ENCODE measurements at places on chromosomes 2 and 18.

DNA sequence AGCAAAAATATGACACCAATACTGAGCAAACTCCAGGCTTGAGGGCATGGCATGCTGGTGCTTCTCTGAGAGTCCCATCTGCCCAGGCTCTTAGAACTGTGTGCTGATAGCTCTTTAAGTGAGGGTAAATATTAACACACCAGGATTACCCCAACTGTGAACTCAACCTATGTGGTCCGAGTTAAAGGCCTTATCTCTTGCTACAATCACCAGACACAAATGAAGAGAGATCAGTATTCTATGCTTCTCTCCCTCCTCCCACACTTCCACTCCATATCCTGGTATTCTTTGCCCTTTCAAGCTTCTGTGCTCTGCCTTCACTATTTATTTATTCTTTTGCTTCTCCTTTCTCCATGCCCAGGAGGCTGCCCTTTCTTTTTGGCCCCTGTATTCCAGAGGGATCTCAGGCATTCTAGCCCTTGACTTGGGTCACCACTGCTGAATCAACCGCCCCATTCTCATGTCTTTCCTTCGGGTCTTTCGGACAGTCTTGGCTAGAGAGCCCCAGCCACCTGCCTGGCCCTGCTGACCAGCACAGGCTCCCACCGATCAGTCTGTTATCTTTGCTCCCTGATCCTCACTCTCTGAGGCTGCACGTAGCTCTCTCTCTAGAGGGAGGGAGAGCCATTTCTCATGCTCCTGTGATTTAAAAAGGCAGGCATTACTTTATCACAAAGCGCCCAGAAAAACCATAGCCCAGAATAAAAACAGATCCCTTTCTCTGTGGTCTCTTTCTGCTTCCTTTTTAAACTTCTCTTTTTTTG lies 17.2 kb upstream of the HK2 start:
- no peak for DNase-seq

DNA sequence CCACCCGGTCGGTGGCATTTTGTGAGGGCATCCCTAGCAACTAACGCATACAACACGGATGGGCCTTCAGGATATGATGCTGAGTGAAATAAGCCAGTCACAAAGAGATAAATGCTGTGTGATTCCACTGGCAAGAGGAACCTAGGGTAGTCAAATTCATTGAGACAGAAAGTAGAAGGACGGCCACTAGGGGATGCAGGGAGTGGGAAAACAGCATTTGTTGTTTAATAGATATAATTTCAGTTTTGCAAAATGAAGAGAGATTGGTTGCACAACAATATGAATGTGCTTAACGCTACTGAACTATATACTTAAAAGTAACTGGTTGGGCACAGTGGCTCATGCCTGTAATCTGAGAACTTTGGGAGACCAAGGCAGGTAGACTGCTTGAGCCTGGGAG lies 112.9 kb downstream of the AFF3 start:
- DNase-seq, result no peak

- no peak for DNase-seq
Measured at GRCh38 chr2:69740502-69740951, 1.4 kb upstream of the ANXA4 start.

GRCh38 chr18:2433366-2433765 lies 137.9 kb downstream of the METTL4 start:
- no peak for DNase-seq

- no peak for DNase-seq
Measured at GRCh38 chr18:48805826-48806535, 144.8 kb downstream of the SMAD7 start.

DNA sequence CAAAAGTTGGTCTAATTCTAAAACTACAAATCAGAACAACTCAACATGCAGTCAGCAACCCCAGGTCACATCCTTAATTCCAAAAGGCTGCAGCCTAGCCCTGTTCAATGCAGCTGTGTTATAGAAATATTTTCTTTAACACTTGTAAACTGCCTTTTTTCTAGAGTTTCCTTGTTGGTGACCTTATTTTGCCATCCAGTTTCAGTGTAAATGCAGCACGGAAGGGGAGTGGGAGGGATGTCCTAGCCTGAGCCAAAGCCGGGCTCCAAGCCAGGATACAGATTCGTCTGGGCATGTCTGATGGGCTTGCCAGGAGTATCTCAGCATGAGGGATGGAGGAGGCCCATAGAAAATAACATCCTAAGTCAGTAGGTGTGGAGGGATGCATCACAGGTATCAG lies 17.7 kb upstream of the SP3 start:
- no peak for DNase-seq

DNA sequence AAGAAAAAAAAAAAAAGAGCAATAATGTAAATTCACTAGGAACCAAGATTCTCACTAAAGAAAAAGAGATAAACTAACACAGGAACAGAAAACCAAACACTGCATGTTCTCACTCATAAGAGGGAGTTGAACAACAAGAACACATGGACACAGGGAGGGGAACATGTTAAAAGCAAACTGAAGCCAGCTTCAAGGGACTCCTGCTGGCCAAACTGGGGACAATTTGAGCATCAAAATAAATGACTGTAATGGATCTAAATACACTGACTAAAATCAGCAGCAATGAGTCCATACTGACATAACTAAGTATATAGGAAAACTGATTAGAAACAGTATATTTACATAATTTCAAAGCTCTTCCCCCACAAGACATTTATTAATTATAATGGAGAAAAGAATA lies 73.0 kb downstream of the FARSB start:
- DNase-seq, result no peak

- DNase-seq, result no peak
Measured at GRCh38 chr2:36456227-36457175, 100.9 kb downstream of the CRIM1 start.

GRCh38 chr18:71951001-71951400 lies 593.1 kb downstream of the CBLN2 start:
- no peak for DNase-seq

GRCh38 chr18:76430636-76431035 lies 64.4 kb downstream of the ZNF516 start:
- DNase-seq, result no peak

- DNase-seq, result peak; percentile 83
Measured at GRCh38 chr2:242088471-242089212, 219.1 kb downstream of the RTP5 start.

DNA sequence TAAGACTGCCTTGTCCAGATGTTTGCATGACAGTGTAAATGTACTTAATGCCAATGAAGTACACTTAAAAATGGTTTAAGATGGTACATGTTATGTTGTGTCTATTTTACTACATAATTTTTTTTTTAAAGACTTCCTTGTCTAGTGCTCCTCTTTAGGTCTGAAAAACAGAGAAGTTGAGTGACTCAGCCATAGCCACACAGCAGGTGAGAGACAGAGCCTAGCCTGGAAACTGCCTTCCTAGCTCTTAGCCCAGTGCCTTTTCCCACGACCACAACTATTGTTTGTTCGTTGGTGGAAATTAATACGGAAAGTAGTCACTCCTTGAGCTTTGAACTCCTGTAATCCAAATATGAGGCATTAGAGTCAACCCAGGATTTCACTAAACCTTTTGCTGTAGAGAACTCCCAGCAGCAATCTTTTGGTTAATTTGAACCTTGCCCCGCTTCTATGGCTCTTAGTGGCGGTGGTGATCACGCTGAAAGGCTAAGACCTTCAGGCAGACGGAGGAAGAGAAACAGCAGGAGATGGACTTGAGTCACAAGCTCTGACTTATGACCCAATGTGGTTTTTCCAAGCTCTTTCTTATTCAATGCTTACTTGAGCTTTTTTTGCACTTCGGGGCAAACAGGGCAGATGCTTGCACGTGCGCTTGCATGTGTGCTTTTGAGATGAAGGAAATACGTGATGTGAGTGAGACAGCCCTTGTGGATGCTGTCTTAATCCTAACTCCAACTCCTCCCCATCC lies 21.2 kb downstream of the TRIB2 start:
- no peak for DNase-seq

GRCh38 chr18:22169889-22170420 lies 566 bp downstream of the GATA6 start:
- DNase-seq, result no peak

- DNase-seq, result no peak
Measured at GRCh38 chr2:190553254-190553653, 18.7 kb upstream of the NEMP2 start.

- DNase-seq, result no peak
Measured at GRCh38 chr2:64455545-64455944, 1.6 kb downstream of the LGALSL start.

GRCh38 chr2:32838418-32838817 lies 108.3 kb upstream of the LTBP1 start:
- no peak for DNase-seq

GRCh38 chr2:96353032-96353561 lies 17.5 kb downstream of the NCAPH start:
- no peak for DNase-seq

DNA sequence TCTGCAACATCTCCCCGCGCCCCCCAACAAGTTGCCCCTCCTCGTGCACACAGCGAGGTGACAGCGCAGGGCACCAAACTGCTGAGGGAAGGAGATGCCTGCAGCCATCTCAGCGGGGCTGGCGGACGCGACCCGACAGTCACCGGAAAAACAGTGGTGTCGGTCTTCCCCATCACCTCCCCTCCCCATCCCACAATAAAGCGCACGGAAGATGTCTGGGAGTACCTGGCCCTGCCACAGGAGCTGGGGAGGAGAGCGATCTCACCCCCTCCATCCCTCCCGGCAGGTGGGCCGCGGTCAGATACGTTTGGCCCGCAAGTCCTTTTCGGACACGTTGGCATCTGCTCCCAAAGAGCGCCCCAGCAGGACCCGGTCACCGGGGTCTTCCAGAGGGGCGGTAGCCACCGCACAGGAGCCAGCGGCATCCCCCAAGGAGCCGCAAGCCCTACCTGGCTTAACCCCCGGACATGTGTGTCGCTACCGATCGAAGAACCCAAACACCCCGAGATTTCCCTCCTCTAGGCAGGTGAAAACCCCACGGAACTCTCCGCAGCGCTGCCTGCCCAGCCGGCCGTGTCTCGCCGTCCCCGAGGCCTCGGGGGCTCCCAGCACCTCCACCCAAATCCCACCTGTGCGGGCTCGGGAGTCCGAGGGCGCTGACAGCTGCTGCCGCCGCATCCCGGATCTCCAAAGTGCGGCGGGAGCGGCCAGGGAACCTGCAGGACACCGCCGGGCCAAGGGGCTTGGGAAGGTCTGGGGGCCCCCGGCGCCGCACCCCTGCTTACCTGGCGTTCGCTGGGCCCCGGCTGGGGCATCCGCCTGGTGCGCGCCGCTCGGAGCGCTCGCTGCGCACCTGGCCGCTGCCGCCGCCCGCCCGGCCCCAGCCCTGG lies 657 bp downstream of the ATP8B1 start:
- DNase-seq, result no peak

GRCh38 chr2:67510745-67511144 lies 113.6 kb downstream of the ETAA1 start:
- DNase-seq, result no peak

DNA sequence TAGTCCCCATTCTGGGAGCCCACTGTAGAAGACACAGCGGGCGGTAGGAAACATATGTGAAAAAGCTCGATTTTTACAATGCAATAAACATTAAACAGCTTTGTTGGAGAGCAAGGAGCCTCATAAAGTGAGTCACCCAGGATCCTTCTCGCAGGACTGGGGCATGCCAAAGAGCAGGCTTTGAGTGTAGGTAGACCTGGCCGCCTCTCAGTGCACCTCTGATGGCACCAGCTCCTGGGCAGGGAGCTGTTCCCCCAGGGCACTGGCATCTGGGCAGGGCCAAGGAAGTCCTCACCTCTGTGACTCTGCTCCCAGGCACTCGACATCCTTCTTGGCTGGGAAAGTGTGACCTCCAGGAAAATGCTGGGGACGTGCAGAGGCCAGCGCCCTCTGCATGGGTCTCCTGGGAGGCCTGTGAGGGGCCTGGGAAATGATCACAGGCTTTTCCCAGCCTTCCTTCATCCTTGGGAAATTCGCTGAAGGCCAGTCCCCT lies 94.2 kb downstream of the POLR1A start:
- no peak for DNase-seq

GRCh38 chr2:136000502-136000901 lies 15.1 kb upstream of the DARS1 start:
- DNase-seq, result no peak

- no peak for DNase-seq
Measured at GRCh38 chr2:191358325-191359025, 113.3 kb downstream of the MYO1B start.

- DNase-seq, result no peak
Measured at GRCh38 chr18:24231773-24232735, 93.2 kb downstream of the CABYR start.
